Stimulated activated CD8-positive, alpha-beta memory T cell treated with anti-CD3 and anti-CD28 coated beads, Interleukin-15, amount 100 ng/mL, for 48 hours (primary cell): ENCODE measurements at places on chromosomes 12 and 14.

DNA sequence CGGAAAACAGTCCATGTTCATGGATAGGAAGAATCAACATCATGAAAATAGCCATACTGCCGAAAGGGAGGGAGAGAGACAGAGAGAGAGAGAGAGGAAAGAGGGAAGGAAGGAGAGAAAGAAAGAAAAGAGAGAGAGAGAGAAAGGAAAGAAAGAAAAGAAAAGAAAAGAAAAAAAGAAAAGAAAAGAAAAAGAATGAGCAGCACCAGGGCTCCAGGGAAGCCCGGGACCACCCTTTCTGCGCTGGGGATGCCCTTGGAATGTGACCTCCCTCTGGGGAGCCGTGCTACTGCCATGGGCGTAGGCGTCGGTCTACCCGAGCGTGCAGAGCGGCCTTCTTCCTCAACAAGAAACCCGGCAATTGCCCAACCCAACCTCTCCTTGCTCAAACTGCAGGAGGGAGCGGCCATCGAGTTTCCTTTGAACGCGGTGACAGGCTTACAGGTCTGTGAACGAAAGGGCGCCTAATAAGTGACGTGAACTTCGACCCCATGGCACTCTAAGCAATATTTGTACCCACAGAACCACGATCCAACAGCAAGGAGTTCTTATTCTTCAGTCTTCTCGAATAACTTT is 16.9 kb downstream of the OR6S1 start:
- DNase-seq, result no peak

- DNase-seq, result no peak
Observed at GRCh38 chr12:125755512-125755911, 690.3 kb downstream of the AACS start.

DNA sequence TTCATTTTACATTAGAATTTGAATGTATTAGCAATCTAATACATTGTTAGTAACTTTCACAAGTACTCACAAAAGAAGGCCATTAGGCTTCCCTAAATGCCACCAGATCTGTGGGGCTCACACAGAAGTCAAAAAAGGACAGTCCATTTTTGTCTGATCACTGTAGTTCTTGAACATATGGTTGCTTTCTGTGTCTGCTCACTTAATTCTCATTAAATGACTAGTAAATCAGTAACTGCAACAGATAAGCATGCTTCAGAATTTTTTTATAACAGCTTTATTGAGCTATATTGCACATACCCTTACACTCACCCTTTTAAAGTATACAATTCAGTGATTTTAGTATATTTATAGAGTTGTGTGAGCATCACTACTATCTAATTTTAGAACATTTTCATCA is 71.4 kb downstream of the DENND5B start:
- DNase-seq, result no peak

- DNase-seq, result no peak
Observed at GRCh38 chr14:90600619-90601018, 203.8 kb downstream of the CALM1 start.

DNA sequence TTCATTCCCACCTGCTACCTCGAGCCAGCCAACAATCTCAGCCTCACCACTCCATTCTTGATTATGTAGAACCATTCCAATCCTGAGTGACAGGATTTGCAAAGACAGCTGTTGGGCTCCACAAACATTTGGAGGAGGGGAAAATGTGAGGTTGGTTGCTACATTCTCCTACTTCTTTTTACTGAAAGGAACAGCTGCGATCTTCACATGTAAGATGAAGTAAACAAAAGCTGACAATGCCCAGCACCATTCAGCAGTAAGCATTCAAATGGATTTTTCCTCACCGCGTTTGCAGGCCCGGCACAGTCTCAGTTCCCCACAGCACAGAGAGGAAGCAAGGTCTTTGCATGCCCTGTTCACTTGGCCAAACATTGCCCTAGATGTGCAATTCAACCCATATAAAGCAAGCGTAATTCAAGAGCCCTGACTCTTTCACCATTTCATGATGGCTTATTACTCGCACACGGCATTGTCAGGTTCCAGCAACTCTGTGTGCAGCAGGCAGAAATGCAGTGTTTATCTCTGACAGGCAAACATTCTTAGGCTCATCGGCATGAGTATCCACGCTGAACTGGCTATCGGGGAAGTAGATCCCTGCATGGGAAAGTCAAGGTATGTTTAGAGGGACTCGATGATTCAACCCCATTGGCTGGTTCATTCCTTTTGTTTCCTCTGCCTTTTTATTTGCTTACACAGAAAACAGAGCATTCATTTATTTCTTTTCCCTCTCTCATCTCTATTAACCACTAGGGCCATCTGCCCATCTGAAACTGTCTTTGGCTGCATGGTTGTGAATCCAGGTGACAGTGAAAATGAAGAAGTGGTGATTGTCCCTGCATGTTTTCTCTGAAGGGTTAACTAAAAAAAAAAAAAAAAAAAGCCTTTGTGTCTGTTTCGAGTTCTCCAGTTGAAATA is 236.1 kb upstream of the PLEKHG7 start:
- DNase-seq, result no peak

- no peak for DNase-seq
Observed at GRCh38 chr12:32049956-32050355, 56.7 kb upstream of the BICD1 start.

- DNase-seq, result no peak
Observed at GRCh38 chr14:33908540-33909223, 42.2 kb downstream of the EGLN3 start.

DNA sequence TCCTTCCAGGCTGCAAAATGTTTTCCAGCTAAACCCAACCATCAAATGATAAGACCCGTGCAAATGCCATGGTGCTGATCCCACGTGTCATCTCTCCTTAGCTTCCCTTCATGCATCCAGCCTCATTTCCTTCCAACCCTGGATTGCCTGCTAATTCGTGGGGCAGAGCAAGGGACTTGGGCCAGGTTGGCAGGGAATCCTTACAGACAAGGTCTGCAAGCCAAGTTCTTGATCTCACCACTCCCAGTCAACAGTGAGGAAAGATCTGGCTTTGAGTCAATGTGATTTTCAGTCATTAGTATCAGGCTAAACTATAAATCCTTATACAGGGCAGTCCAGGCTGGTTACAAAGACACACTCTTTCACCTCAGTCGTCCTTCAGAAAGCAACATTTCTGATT is 150.9 kb downstream of the ANO2 start:
- no peak for DNase-seq

GRCh38 chr14:99759546-99759925 is 33.7 kb upstream of the EML1 start:
- DNase-seq, result no peak

DNA sequence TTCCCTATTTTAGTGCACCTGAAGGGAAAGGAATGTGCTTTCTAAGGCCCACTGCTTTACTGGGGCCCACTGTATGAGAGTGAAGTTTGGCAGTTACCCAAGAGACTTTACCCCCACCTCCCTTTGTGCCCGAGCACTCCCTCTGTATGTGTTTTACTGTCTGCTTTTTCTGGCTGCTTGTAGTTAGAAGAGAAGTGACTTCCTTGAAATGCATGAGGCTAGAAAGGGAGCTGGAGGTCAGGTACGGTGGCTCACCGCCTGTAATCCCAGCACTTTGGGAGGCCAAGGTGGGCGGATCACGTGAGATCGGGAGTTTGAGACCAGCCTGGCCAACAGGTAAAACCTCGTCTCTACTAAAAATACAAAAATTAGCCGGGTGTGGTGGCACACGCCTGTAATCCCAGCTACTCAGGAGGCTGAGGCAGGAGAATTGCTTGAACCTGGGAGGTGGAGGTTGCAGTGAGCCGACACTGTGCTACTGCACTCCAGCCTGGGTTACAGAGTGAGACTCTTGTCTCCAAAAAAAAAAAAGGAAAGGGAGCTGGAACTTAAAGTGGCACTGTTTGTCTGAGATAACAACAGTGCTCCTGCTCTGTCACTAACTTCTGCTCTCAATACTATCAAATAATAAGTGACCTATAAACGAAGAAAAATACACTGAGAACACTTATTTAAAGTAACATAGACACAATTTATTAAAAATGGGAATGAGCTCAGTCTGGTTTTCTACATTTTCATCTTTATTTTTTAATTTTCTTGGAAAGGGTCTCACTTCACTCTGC is 5.8 kb downstream of the TRIP11 start:
- no peak for DNase-seq

GRCh38 chr14:63470962-63471793 is 72.0 kb downstream of the PPP2R5E start:
- DNase-seq, result no peak

GRCh38 chr12:52636592-52637258 is 15.3 kb downstream of the KRT2 start:
- no peak for DNase-seq

DNA sequence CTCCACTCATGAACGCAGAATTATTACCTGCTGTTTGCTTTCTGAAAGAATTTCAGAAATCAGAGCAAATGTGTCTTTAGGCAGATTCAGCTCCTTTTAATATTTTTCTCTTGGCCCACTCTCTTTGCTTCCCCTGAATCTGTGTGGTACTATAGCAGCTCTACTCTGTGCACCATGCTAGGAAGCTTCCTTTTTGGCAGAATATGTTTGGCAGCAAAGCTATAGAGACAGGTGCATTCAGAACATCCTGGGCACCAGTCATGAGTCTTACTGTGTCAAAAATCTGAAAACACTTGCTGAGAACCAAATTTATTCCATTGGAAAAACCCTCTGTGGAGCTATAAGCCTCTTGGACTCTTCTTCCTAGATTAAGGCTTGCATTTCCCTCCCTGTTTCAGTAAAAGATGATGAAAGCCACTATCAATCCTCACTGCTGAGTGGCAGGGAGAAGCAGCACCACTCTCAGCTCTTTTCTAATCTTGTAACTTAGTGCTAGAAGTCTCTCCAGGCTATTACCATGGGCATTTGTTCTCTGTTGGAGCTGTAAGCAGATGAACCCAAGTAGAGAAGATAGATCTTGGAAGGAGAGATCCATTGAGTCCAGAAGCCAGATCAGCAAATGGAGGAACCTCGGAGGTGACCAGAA is 18.2 kb downstream of the CIPC start:
- DNase-seq, result no peak

GRCh38 chr14:65330416-65330815 is 82.1 kb upstream of the FUT8 start:
- DNase-seq, result no peak

- no peak for DNase-seq
Observed at GRCh38 chr12:117050060-117050459, 49.2 kb downstream of the TESC start.

- no peak for DNase-seq
Observed at GRCh38 chr12:96343347-96343954, 56.8 kb downstream of the CDK17 start.

DNA sequence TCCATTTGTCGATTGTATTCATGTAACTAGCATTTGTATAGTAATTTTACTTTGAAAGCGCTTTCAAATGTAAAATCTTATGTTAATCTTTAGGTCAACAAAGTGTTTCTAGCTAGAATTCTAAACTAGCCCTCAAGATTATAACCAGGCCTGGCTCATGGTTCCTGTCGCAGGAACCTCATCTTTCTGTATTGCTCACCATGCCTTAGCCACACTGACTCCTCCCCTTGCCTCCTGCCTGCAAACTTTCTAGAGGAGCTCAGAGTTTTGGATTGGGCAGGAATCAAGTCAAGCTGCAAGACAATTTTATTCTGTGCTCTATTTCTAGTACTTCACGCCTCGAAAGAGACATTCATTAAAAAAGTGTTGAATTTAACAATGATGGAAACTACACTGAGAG is 99.8 kb downstream of the TGFB3 start:
- no peak for DNase-seq

- no peak for DNase-seq
Observed at GRCh38 chr14:79598339-79598738, 613.0 kb downstream of the DIO2 start.

GRCh38 chr12:82954572-82954971 is 267.9 kb downstream of the TMTC2 start:
- no peak for DNase-seq

DNA sequence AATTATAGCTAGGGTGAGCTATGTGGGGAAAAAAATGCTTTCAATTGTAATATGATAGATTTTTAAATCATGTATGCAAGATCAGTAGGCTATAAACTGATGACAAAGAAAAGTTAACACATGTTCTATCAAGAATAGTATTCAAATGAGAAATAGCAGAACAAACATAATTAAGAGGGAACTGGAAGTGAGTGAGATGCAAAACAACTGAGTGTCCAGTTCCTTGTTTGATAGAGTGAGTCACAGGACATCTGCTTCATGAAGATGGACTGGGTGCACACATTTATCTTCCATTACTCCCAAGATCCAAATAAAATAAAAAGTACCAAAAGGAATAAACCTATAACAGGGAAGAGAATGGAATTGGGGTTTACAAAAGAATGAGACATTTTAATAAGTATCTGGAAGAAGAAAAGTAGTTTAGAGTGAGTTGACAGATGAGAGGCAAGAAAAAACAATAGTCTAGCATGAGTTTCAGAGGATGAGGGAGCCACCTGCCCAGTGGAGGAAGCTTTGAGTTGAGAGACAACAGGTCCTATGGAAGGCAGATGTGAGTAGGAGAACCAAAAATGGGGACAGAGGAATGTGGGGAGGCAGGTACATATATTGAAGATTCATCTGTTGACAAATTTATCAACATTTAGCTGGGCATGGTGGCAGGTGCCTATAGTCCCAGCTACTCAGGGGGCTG is 178.1 kb upstream of the ARHGAP5 start:
- no peak for DNase-seq

- peak; percentile 85 for DNase-seq
Observed at GRCh38 chr14:95157327-95158189, at the start of gene DICER1. TSS of gene DICER1 (minus strand) at chr14:95157529. CDS start at chr14:95133458, 24,071 bp downstream.

DNA sequence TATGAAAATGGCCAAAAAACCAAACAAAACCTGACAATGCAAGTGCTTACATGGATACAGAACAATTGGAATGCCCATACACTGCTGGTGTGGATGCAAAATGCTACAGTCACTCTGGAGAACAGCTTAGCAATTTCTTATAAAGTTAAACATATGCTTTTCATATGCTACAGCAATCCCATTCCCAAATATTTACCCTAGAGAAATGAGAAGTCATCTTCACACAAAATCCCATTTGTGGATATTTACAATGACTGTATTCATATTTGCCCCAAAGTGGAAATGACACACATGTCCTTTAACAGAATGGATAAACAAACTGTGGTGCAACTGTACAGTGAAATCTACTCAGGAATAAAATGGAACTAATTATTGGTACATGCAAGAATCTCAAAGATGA is 20.4 kb downstream of the SAV1 start:
- DNase-seq, result no peak

- no peak for DNase-seq
Observed at GRCh38 chr14:76261371-76261811, 109.7 kb downstream of the GPATCH2L start.

DNA sequence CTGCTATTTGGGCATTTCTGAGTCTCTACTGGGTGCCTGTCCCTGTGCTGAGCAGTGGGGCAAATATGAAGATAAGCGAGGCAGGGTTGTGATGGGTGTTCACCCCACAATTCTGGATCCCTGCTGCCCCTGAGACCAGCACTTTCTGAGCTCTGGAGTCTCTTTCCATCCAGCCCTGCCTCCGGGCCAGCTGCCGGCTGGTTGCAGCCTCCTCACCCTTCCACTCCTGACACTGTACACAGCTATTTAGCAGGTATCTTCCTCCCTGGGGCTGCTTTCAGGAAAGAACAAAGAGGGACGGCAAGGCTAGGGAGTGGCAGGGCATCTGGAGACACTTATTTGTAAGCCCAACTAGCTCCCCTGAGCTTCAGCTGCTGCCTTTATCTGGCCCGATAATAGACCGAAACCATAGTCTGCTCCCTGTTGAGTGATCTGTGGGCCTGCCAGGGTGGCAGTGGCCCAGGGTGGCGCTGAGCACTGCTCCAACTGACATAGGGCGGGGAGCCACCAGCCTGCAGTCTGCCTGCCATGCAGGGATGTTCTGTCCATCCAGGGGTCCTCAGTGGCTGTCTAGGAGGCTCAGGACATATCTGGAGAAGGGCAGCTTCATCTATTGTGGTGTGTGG is 7.6 kb upstream of the KRT80 start:
- DNase-seq, result no peak
